Cerebellum (tissue), 4 donors: ENCODE measurements at places on chromosomes 2 and 18. TPM values are rescaled to one million over a fixed set of nuclear protein-coding genes. Genes with fewer than 3 reads are reported as not detected.

The TMEFF2 gene
- total RNA-seq = 88.4 TPM

The ID2 gene
- 371 TPM for total RNA-seq

The CAVIN2 gene
- total RNA-seq = 10.5 TPM

The KCNG2 gene
- 2.1 TPM for total RNA-seq

The FAP gene
- total RNA-seq = 24.0 TPM

The NTSR2 gene
- total RNA-seq = 1.7 TPM

The TGFA gene
- total RNA-seq = 11.2 TPM

The NOSTRIN gene
- total RNA-seq = 8.7 TPM

The INHA gene
- 0.54 TPM for total RNA-seq

The PSTPIP2 gene
- 2.4 TPM for total RNA-seq

The STRADB gene
- total RNA-seq = 52.3 TPM

The ARHGAP25 gene
- 0.82 TPM for total RNA-seq
